Frontal cortex (tissue), 4 donors: ENCODE measurements at places on chromosomes 5 and 9.
A peak's percentile ranks its signal among the peaks of the same experiment; 100 is the strongest.

DNA sequence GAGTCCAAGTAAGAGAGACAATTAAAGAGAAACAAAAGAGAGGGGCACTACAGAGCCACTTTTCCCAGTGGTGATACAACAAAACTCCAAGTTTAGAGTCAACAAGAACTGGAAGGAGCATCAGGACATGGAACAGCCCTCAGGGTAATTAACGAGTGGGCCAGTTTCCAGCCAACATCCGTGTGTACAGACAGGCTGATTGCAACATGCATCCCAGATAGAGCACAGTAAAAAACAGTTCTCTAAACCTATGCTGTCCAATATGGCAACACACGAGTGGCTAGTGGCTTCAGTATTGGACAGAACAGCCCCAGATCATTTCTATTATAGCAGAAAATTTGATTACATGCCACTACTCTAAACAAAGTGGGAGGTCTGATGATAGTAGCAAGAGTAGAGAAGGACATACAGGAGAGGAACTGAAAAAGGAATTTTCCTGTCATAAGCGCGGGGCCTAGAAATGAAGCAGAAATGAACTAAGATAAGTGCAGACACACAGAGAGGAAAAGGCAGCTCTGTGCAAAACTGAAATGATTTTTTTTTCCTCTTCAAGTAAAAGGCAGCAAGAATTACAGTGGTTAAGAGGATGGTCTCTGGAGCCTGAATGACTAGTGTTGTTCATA lies 175.6 kb upstream of the CCNG1 start:
- DNase-seq, result no peak

DNA sequence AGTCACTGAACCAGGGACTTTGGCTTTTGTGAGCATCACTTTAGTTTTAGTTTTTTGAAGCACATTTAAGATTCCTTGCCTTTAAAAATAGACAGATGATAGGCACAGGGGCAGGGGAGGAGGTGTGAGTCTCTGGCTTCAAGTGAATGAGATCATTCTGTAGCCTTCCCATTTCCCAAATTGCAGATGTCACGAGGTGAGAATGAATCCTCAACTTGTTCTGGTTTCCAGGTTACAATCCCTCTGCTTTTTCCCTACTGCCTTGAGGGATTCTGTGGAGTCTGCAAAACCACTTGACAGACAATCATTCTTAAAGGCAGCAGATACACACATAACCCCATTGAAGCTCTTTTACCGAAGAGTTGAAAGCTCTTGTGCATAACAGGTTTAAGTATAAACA lies 332.4 kb downstream of the DMAC1 start:
- no peak for DNase-seq

DNA sequence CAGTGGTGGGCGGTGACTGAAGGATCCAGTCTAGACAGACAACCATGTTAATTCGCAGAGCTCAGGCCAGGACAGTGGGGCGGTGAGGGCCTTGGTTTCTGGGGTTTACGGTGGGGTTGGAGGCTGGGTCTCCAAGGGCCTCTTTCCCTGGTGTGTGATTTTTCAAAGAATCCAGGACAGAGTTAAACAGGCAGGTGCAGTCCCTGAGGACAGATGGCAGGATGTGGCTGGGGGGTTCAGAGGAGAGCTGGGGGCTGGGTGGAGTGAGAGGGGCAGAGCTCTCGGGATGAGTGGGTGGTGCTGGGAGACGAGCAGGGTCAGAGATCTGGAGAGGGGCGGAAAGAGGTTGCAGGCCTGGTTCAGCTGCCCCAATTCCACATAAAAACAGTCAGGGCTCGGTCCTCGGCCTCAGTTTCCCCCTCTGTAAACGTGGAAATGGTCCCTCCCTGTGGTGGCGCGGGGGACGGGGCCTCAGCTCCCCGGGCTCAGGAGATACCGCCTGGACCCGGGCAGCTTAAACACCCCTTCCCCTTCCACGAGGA lies 145.9 kb downstream of the GAPVD1 start:
- DNase-seq, result no peak

GRCh38 chr9:134922066-134922931 lies 4.6 kb upstream of the FCN1 start:
- no peak for DNase-seq

DNA sequence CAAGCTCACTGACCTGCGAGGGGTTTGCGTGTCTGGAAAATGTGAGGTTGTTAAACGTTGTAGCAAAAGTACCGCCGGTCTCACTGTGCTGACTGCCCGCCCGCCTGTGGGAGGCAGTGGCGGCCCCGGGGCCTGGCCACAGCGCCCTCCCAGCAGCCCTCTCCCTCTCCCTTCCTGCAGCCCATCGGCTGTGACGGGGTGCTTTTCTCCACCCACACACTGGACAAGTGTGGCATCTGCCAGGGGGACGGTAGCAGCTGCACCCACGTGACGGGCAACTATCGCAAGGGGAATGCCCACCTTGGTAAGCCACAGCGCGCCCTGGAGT lies 6.2 kb downstream of the ADAMTSL2 start:
- no peak for DNase-seq

DNA sequence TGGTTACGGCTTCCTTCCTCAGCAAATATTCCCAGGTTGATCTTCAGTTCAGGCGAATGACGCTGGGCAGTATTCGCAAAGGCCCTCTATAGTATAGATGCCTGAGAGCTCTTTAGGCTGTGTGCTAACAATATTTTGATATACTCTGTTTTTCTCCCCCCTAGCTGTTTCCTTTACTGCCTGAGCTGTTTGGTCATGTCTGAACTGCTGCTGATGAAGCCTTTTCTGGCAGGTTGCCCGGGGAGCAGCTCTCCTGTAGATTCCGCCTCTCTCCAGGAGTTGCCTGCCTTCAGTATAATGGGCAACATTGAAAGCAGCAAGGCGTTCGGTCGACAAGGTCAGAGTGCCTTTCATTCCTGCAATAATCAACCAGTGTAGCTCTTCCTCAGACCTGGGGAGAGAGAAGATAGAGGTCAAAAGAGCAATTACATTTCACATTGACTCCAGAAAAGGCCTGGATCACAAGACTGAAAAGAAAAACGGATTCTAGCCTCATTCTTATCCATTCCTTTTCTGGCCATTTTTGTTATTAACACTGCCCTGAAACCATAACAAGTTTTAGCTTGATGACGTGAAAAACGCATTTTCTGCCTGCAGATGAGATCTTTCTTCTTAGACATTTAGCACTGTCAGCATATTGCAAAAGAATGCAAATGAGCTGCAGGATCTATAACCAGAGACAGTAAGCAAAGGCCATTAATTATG lies 60.1 kb upstream of the ZNF608 start:
- peak; percentile 13 for DNase-seq

DNA sequence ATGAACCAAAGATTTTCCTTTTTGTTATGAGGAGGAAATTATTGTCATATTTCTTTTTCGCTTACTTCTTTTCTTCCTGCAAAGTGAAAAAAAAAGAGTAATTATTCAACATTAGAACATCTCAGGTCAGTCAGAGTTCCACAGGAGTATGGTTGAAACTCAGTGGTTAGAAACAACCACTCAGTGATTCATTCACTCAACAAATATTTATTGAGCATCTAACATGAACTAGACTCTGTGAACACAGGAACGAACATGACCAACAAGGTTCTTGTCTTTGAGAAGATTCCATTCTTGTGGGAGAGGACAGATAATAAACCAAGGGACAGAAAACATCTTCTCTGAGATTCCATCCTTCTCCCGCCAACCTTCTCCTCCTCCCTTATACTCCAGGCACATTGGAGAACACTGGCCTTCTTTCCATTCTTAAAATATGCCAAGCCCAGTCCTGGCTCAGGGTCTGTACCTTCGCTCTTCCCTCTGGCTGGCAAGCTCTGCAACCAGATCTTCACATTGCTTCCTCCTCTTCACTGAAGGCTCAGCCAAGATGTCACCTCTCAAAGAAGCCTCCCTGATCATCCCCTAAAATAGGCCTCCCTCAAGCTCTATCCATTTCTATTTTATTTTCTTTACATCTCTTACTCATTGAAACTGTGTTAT lies 6.8 kb upstream of the GRAMD2B start:
- no peak for DNase-seq

DNA sequence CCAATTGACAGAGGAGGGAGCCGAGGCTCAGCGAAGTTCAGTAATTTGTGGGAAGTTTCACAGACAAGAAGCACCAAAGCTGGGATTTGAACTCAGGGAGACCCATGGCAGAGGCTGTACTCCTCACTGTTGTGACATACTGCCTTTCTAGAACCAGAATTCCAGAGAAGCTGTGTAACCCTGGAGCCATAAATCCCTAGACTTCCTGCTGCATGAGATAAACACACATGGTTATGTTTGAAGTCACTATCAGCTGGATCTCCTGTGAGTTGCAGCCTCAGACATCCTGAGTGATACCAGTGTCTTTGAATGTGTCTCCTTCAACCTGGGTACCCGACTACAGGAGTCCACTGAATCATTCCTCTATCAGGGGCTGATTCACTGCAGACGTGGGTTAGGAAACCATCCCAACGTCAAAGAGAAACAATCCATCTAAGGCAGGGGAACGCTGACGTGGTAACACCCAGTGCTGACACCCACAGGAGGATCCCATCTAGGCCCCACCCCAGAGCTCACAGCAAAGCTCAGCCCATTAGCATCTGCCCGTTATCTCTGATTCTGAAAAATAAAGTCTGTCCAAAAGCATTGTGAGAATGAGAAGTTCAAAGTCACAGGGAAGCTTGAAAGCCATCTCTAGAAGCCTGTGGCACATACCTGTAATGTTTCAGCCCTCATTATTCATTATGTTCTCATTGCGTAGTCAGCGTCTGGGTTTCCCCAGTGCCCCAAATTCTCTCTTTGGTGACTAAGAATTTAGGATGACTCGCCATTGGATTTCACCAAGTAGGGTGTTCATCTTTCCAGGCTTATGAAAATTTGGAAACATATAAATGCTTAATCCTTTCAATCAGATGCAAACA lies 36.3 kb upstream of the BASP1 start:
- no peak for DNase-seq

DNA sequence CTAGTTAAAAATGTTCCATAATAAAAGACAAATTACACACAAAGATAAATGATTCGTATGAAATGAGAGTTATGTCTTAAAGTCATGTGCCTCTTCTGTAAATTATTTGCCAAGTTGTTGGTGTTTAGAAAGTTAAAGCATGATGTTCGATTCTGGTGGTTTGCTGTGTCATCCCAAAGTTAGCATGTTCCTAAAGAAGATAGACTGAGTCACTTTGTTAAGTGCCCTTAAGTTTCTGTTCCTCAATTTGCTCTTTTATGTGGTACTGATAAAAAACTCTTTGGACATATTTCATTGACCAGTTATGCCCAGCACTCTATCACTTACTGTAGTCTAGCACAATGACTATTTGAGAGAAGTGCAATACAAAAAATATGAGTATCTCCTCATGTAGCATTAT lies 366.9 kb upstream of the ZNF608 start:
- no peak for DNase-seq

- DNase-seq, result no peak
These were observed 331.2 kb downstream of the NR2F1-AS1 start for GRCh38 chr5:93249651-93250289.

GRCh38 chr9:3900673-3901318 lies 375.0 kb upstream of the RFX3 start:
- no peak for DNase-seq

GRCh38 chr9:135827866-135828580 lies 79.3 kb downstream of the CAMSAP1 start:
- no peak for DNase-seq

DNA sequence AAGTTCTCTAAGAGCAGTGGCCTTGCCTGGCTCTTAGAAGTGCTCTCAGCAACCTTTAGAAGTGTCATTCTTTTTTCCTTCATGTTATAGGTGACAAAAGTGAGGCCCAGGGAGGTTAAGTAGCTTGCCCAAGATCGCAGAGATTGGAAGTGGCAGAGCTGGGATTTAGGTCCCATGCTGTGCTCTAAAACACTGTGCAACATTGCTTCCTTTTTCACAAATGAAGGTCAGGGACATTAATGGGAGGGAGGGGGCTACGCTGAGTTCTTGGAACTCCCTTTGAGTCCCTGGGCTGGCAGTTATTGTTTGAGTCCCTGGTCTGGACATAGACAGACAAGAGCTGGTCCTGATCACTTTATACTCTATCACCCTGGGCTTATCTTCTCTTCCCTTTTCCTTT lies 45.3 kb downstream of the PAM start:
- DNase-seq, result no peak

- DNase-seq, result no peak
These were observed 50.0 kb downstream of the CAMSAP1 start for GRCh38 chr9:135857371-135857786.

GRCh38 chr5:98179791-98180755 lies 593.4 kb upstream of the RGMB start:
- no peak for DNase-seq

DNA sequence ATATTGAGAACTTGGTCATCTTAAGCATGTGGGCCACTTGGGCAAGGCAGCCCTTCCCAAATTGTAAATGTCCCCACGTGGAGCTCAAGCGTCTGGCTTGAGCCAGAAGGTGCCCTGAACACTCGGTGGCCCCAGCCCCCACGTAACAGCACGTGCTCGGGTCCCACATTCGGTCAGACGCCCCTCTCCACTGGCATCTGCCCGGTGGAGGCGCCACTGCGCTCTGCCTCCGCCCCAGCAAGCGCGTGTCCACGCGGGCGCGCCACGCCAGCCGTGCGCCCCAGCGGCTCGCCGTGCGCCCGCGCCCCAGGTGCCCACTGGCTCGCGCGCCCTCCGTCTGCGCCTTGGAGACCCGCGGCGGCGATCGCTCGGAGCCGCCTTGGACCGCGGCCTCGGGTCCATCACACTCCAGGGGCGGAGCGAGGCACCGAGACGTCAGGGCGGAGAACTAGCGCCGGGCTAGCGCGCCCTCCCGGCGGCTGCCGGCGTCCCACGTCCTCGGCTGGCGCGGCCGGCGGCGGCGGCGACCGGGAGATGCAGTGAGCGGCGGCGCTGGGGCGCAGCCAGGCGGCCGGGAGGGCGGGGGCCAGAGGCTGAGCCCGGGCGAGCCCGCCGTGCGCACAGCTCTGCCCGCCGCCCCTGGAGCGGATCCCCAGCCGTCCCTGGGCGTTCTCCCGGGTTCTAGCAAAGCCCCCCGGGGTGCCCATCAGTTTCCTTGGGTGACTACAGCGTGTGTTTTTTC lies at the start of gene PALM2AKAP2:
Gene PALM2AKAP2, plus strand, starts transcription at position 488 of the 742 bp plus-strand sequence. CDS start 291 bp downstream, outside the sequence.
- peak; percentile 74 for DNase-seq

GRCh38 chr9:107080130-107080529 lies 202.9 kb upstream of the RAD23B start:
- no peak for DNase-seq

- DNase-seq, result no peak
These were observed 16.3 kb downstream of the NMRK1 start for GRCh38 chr9:75071530-75072122.

DNA sequence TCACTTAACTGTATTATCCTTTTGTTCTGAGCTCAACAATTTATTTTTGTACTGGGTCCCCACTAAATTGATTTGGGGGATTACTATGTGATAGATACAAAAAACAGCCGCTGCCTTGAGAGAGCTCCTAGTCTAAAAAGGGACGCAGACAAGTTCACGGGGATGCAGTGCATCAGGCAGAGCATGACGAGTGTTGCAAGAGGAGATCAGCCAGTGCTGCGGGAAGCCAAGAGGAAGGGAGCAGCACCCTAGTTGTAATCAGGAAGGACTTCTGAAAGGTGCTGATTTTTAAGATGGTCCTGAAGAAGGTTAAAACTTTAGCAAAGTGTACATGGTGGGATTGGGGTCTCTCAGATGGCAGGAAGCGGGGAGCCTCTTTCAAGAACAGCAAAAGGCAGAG lies 15.8 kb downstream of the GALNT10 start:
- DNase-seq, result no peak

GRCh38 chr5:124678468-124678867 lies 68.0 kb downstream of the ZNF608 start:
- DNase-seq, result no peak
